ENCODE measurements at places on chromosomes 4 and X.

DNA sequence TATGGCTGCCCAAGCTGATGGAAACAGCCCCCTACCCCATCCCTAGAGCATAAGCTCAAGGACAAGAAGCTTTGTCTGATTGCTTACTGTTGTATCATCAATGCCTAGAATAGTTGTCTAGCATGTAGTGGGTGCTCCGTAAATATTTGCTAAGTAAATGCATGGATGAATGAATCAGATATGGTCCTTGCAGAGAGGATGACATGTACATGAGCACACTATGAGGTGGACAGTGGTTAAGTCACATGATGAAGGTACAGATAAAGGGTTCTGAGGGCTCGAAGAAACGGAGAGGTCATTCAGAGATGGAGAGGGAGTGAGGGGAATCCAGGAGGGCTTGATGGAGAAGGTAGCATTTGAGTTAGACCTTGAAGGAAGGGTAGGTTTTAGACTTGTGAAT lies 214.2 kb downstream of the RBMX2 start:
- DNase-seq: no peak

GRCh38 chr4:5893004-5893580 lies at the start of gene CRMP1:
Gene CRMP1, minus strand, starts transcription at chr4:5893086. Its CDS starts 117 bp downstream, at chr4:5892969.
- no peak for DNase-seq

GRCh38 chr4:73433140-73433539 lies 2.9 kb upstream of the AFP start:
- DNase-seq: no peak

GRCh38 chrX:45823536-45823935 lies 622.9 kb upstream of the DIPK2B start:
- DNase-seq: no peak

DNA sequence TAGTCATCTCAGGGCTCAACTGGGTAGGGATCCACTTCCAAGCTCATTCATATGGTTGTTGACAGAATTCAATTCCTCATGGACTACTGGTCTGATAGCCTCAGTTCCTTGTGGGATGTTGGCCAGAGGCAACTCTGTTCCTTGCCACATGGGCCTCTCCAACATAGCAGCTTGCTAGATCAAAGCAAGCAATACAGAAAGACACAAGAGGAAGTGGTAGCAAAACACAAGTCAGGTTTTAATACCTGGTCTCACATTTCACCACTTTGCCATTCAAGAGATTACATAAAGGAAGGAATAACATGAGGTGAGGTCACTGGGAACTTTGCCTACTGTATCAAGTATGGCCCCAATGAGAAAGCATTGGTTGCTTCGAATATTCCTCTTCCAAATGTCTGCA lies 79.2 kb downstream of the PRSS12 start:
- DNase-seq: no peak

GRCh38 chr4:89248879-89249281 lies 58.7 kb downstream of the GPRIN3 start:
- DNase-seq: no peak

- DNase-seq: no peak
Measured at GRCh38 chr4:17635056-17635455, 20.6 kb downstream of the MED28 start.

GRCh38 chr4:44616621-44617020 lies 34.8 kb downstream of the YIPF7 start:
- DNase-seq: no peak

GRCh38 chr4:48065587-48066052 lies 49.0 kb downstream of the NIPAL1 start:
- no peak for DNase-seq

DNA sequence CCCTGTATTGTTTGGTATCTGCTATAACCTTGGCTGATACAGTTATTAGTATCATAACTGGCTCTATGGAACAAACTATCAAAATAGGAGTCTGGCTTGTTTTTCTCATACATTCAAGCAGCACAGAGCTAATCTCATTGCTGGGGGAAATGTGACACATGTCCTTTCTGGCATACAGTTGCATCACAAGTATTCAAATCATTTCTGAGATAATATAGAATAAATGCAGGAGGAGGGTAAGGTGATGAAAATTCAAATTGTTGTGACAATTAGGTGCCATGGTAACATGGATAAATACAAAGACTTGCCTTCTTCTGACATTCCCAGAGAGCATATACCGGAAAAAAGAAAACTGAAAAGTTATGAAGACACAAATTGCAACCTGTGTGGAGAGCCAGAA lies 2706.8 kb downstream of the ARAP2 start:
- DNase-seq: no peak
